Stimulated activated CD4-positive, alpha-beta T cell treated with anti-CD3 and anti-CD28 coated beads, Interleukin-12 subunit alpha, Interleukin-12 subunit beta, amount 100 ng/mL, for 4 hours (primary cell): ENCODE measurements at places on chromosomes 4 and X.

- DNase-seq = no peak
Measured at GRCh38 chr4:5200513-5200912, 149.2 kb downstream of the STK32B start.

- DNase-seq = no peak
Measured at GRCh38 chrX:68989456-68989855, 160.6 kb downstream of the EFNB1 start.

- DNase-seq = no peak
Measured at GRCh38 chr4:135185256-135185655, 983.7 kb upstream of the PABPC4L start.

DNA sequence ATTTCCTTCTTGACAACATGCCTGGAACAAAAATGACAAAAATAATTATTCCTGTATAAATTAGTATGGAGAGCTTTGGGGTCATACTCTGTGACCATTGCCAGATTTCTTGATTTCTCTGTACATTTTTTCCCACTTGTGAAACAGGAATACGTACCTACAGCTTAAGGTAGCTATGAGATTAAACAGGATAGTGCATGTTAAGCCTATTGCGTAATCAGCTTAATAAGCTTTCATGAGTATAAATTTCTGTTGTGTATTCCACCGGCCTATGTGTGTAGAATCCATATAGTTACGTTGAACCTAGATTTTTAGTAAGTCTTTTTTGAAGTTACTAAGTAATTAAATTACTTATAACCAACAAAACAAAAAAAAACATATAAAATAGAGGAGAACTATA, 334.9 kb downstream of the DCTD start:
- no peak for DNase-seq

GRCh38 chr4:14925471-14925870, 76.8 kb upstream of the CPEB2 start:
- no peak for DNase-seq

DNA sequence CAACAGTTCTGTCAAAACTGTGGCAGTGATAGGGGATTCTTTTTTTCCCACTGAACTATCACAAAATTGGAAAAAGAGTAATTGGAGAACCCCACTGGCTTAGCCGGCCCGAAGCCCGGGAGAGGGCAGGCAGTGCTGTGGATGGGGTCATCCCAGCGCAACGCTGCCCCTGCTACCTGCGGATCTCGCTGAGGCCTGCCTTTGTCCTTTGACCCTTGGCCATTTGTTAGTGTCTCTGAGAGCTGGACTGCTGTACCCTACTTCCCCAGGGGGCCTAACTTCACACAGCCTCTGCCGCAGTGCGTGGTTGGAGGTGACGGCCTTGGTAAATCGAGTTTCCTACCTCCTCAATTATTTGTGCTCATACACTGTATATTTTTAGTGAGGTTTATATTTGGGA, 43.0 kb upstream of the MSANTD1 start:
- no peak for DNase-seq

DNA sequence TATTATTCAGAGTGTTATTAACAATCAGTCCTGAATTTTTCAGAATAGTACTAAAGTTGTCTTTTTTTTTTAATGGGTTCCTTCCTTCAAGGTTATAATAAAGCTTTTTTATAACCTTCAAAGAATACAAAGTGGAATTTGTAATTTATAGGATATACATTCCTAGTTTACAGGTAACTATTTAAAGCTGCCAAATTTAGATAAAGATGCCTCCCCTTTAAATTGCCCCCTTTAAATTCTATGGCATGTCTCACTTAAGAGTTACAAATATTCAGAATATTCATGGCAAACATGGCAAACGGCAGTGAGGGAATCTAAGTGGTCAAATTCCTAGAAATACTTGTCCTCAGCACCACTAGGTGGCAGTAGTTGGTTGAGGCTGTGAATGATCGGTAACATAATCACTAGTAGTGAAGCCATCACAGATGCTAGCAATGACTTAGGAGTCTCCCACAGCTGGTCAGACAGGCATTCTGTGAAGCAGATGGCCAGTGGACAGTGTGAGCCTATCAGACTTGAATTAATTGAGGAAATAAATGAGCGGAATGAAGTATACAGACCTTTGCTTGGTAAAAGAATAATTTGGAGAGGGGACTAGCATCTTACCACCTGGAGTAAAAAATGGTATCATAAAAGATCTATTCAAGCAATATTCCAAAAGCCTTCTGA, 86.4 kb downstream of the CBR4 start:
- DNase-seq = peak; percentile 21

DNA sequence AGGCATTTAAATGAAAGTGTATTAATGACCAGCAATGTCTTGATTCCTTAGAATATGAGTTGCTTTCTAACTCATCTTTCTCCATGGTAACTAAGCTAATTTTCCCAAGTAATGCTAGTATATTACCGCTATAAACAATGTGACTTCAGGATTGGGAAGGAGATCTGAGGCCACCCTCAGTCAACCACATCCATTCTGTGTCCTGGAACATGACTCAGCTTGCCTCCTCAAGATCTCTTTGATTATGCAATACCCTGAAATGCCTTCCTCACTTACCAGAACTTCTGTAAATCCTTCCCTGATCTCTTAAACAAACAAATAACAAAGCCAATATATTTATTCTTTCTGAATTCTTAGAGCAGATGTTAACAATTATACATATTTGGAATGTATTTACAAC, 1495.5 kb downstream of the PCDH18 start:
- no peak for DNase-seq

- no peak for DNase-seq
Measured at GRCh38 chr4:136687118-136687517, 845.2 kb downstream of the PCDH18 start.

DNA sequence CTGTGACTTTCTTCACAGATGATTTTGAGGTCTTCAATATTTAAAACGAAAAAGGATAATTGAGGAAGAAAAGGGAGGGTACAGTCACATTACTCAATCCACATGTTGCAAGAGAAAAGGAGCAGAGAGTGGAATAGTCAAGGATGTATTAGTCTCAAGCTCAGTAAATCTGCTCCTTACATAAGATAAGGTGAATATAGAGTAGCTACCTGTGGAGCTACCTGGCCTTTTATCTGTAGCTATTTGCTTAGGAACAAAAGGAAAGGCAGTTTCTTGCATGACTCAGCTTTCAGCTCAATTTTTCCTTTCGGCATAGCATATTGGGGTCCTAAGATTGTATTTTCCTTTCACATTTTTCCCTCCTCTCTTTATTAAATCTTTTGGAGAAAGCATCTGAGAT, 26.3 kb upstream of the ACTRT1 start:
- no peak for DNase-seq

DNA sequence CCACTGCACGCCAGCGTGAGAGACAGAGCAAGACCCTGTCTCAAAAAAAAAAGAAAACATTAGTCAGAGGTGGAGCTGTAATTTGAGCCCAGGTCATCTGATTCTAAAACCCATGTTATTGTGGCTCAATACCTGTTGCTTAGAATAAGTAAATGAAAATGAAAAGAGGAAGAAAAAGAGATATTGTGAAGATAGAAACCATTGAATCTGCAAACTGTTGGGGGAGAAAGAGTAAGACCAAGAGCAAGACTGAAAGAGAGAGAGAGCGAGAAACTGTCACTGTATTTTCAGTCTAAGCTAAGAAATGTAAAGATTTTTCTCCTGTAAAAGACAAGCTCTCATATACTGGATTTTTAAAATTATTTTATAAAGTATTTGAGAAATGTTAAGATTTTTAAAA, 9.7 kb upstream of the IGSF1 start:
- DNase-seq = no peak

GRCh38 chr4:7266525-7267292, 74.4 kb downstream of the SORCS2 start:
- DNase-seq = no peak

DNA sequence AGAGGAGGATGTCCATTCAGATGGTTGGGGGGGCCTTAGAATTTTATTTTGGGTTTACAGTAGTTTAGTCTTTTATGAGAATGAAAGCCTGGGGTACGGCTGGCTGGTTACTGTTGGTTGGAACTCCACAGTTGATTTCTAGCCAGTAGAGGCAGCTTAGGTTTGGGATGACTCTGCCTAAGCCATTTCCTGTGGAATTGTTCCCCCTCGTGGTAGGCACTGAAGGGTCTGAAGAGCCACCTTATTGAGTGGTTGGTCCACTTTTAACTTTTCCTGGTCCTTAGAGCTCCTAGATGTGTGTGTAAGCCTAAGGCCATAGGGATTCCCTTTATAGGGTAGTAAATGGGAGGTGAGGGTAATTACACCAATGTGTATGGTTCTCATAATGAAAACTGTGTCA, 19.7 kb downstream of the SPIN3 start:
- DNase-seq = no peak

DNA sequence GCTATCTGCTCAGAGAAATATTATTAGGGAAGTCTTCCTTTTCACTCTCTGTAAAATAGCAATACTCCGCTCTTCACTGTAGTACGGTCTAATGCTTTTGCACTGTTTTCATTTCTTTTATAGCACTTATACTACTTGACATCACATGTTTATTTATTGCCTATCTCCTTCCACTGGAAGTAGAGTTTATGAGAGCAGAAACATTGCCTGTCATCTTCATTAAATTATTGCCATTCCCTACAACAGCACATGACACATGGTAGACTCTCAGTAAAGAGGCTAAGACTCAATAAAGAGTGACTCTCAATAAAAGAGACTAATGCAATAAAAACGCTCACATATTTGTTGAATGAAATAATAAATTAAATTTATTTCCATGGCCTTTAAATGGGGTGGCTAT, 241.3 kb upstream of the MAGEC2 start:
- DNase-seq = no peak

DNA sequence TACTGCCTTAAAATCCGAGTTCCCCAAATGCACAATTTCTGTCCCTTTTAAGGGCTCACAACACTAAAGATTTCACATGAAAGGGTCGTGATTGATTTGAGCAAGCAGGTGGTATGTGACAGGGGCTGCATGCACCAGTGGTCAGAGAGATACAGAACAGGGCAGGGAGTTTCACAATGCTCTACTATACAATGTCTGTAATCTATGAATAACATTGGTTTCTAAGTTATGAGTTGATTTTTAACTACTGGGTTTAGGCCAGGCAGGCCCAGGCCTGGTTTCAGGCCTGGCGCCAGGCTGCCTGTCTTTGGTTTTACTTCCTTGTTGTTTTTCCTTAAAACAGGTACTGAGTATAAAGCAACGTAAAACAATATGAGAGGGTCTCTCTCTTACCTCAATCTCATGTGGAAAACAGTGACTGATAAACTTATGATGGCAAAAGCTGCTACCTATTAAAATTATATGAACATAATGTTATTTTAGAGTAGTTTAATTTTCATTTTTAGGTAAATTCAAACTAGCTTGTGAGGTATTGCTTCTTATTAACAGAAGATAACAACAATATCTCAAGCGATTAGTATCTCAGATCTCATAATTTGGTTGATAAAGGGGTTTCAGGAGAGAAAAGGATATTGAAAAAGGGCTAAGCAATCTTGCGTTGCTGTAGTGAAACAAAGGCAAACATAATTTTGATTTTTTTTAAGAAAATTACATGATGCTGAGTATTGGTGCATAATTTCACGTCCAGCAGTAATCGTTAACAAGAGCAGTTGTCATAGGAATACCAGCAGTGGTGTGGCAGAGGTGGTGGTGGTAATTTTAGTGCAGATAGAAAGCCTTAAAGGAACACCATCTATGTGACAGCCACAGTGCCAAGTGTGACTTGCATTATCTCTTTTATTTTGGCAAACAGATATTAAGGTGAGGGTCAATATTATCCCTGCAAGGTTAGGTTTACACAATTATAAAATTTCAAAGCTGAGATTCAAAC, 944.4 kb upstream of the GRID2 start:
- no peak for DNase-seq

DNA sequence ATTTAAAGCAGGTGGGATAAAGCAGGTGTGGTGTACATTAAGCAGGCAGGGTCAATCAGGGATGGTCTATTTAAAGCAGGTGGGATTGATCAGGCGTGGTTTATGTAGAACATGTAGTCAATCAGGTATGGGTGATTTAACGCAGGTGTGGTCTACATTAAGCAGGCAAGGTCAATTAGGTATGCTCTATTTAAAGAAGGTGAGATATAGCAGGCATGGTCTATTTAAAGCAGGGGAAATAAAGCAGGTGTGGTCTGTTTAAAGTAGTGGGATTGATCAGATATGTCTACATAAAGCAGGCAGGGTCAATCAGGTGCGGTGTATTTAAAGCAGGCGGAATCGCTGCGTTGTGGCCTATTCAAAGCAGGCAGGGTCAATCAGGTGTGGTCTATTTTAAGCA, 88.6 kb upstream of the MXRA5 start:
- DNase-seq = no peak

DNA sequence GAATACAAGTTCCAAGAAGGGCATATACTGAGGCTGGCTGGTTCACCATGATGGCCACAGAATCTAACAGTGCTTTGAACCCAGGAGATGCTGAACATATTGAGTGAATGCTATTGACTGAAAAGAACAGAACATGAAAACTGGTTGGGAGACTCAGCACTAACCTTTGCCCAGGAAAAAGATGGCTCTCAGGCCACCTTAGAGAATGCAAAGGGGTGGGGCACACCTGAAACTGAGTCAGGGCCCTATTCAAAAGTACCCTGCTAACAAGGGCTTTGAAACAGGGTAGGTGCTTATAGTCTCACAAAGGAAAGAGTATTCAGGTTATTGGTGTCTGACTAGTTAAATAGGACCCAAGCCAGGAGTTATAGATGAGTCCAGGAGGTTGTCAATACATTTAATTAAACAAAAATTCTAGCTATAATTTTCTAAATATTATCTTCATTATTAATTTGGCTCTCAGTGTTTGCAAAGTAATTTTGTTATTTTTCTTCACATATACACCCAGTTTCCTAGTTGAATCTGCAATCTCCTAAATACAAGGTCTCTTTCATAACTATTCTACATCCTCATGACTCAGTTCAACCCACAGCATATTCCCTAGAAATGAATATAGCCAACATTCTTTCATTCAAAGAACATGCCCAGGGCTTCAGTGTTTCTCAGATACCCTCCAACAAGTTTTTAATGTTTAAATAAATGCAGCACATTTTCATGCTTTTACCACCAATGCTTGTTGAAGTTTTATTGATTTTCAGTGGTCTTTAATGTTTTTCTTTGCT, 144.2 kb upstream of the RAPGEF2 start:
- DNase-seq = no peak

GRCh38 chrX:110805303-110805702, 9.7 kb upstream of the CHRDL1 start:
- no peak for DNase-seq

- no peak for DNase-seq
Measured at GRCh38 chrX:30679369-30679768, 26.1 kb downstream of the GK start.
